ENCODE measurements at places on chromosomes 3 and 15.
A peak's percentile ranks its signal among the peaks of the same experiment; 100 is the strongest.

GRCh38 chr3:67384760-67385397 is 269.5 kb downstream of the SUCLG2 start:
- peak; percentile 15 for DNase-seq

DNA sequence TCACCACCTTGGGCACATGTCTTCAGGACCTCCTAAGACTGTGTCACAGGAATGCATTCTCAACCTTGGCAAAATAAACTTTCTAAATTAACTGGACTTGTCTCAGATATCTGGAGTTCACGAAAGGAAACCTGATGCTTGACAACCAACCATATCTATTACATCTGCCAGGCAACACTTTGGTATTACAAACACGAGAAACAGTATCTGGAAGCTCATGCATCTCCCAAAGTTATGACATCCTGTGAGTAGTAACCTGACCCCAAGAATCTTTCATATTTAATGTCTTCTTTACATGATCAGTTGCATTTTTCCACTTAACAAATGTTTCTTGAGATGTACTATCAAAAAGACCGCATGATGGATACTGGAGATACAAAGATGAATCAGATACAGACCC is 465.3 kb upstream of the AGTR1 start:
- DNase-seq, result no peak

DNA sequence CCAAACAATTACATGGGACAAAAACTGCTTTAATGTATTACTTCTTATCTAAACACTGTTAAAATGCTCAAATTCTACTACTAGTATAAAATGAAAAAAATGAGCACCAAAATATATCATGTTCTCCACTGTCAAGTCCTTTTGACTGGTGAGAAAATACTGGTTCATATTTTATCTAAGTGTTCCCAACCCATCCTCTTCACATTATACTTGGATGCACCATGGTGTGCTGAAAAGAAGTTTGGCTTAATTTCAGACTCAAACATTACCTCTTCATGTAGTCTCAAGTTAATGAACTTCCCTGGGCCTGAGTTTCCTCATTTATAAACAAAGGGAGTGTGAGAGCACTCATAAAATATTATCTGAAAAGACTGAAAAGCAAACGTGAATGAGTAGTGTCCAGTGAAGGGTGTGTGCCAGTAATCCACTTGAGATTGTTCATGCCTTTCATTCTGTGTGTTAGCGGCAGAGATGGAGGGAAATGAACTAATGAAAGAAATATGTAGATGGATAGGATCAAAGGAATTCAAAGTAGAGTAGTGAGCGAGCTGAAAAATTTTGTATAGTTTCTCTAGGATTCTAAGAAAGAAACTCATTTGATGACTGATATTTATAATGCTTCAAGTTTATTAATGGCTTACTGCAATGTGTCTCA is 263.2 kb downstream of the NLGN1 start:
- peak; percentile 16 for DNase-seq

GRCh38 chr3:167723025-167723512 is 11.6 kb downstream of the PDCD10 start:
- DNase-seq, result no peak

DNA sequence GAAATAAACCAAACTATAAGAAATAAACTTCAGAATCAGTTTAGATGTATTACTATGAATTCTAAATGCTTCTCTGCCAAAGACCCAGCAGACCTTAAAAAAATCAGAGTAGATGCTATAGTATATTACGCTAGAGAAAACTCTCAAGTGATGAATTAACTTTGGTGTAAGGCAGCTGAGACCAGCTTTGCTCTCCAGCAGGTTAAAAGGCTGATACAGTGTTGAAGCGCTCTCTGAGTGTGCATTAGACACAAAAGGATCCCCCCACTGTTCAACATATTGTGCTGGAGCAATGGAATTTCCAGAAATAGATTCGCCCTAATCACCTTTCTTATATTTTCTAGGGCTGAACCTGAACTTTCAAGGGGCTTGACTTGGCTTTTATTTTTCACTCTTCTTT is 190.0 kb downstream of the EFHB start:
- DNase-seq, result no peak

- no peak for DNase-seq
Measured at GRCh38 chr15:73321496-73322450, 47.0 kb downstream of the HCN4 start.

- DNase-seq, result no peak
Measured at GRCh38 chr3:183911763-183912506, 27.3 kb upstream of the PARL start.

- DNase-seq, result no peak
Measured at GRCh38 chr3:153855772-153856171, 265.4 kb upstream of the ARHGEF26 start.

Data from astrocyte of the cerebellum (primary cell).